ENCODE measurements at places on chromosomes 6 and 20. TPM values are rescaled to one million over a fixed set of nuclear protein-coding genes. Genes with fewer than 3 reads are reported as not detected.

- no peak overlapping the region for H3K4me3 ChIP-seq
- peaks cover 4% of the 10 kb centered on the region for H3K27me3 ChIP-seq
- DNase-seq: no peak
- no peaks in the 10 kb centered on the region for H3K4me1 ChIP-seq
- H3K27ac ChIP-seq: no peak overlapping the region
These were observed 416.6 kb downstream of the PREX1 start for GRCh38 chr20:48411245-48411644.

DNA sequence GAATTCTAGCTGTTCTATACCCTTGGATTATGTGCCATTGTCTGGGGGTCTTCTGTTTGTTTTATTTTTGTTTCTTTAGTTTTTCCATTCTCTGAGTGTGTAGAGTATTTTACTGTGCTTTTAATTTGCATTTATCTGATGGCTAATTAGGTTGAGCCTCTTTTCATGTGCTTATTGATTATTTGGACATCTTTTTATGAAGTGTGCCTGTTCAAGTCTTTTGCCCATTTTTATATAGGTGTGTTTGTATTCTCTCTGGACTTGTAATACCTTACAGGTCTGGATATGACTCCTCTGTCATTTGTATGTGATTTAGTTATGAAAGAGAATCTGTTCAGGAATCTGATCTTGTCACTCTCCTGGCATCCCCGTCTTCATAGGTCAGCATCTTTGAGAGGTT lies 22.6 kb upstream of the APCDD1L start:
- H3K27ac ChIP-seq: no peak overlapping the region
- no peak for DNase-seq
- no peak overlapping the region for H3K4me3 ChIP-seq
- H3K36me3 ChIP-seq: no peaks in the 10 kb centered on the region
- H3K27me3 ChIP-seq: no peaks in the 10 kb centered on the region

DNA sequence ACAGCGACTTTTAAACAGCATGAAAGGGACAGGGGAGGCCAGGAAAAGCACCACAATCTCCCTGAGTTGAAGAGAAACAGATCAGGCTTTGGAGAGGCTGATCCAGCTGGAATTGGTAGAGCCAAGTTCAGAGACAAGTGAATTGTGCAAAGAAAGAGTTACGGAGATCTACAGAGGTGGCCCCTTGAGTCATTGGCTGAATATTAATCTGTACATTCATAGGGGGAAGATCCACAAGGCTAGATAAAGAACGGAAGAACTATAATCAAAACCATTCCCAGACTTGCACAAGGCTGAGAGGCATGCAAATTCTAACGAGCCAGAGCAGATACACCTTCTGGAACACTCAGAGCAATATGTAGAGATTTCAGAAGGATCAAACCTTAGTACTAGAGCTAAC lies 14.2 kb upstream of the FOXQ1 start:
- H3K27ac ChIP-seq: no peak overlapping the region
- DNase-seq: no peak
- H3K36me3 ChIP-seq: no peaks in the 10 kb centered on the region
- H3K27me3 ChIP-seq: no peaks in the 10 kb centered on the region
- H3K4me3 ChIP-seq: no peak overlapping the region

Gene PACRG
- total RNA-seq: 0.81 TPM

Gene TGM3
- total RNA-seq: not detected

Gene HLA-G
- total RNA-seq: 0.52 TPM

Gene LY86
- 1.0 TPM for total RNA-seq

GRCh38 chr20:50645253-50646068 lies 45.9 kb downstream of the RIPOR3 start:
- no peaks in the 10 kb centered on the region for H3K27me3 ChIP-seq
- H3K4me1 ChIP-seq: no peaks in the 10 kb centered on the region
- no peak for DNase-seq

DNA sequence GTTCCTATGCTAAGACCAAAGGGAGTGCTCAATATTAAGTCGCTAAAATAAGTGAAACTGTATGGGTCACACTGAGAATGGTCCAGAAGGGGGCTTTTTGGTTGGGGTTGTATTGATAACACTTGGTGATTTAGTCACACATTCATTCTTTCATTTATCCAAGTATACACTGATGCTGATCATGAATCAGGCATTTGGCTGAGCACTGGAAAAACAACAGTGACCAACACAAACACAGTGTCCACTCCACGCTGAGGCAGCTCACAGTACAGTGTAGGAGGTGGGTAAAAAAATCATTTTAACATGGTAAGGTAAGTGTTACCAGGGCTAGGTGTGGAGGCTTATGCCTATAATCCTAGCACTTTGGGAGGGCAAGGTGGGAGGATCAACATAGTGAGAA lies 9.2 kb upstream of the FAM83C start:
- H3K4me3 ChIP-seq: no peak overlapping the region
- no peak for DNase-seq
- H3K4me1 ChIP-seq: peaks cover 6% of the 10 kb centered on the region
- H3K27me3 ChIP-seq: no peaks in the 10 kb centered on the region

DNA sequence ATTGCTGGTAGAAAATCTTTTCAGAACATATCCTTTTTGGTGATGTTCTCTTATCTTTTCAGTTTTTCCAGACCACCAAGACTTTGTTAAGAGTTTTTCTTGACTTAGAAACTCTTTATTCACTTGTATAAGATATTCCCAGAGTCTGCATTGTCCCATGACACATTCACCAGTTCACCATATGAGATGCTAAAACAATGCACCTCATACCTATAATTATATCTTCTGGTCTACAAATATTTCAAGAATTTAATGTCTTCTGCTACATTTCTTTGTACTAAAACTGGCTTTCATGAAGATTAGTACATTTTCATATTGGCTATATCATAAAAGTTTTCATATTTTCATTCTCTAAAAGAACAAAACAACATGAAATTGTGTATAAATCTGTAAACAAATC lies 111.3 kb downstream of the ADGRG6 start:
- H3K4me3 ChIP-seq: no peak overlapping the region
- H3K4me1 ChIP-seq: peaks cover 6% of the 10 kb centered on the region
- DNase-seq: no peak
- no peak overlapping the region for H3K27ac ChIP-seq

Gene CGAS
- total RNA-seq: 17.8 TPM

- no peaks in the 10 kb centered on the region for H3K4me1 ChIP-seq
- no peaks in the 10 kb centered on the region for H3K27me3 ChIP-seq
- no peak overlapping the region for H3K27ac ChIP-seq
- no peaks in the 10 kb centered on the region for H3K36me3 ChIP-seq
- DNase-seq: no peak
These were observed 148.9 kb downstream of the KHDC1L start for GRCh38 chr6:73076211-73076954.
